ENCODE measurements at places on chromosomes 5 and 9.

GRCh38 chr5:145774442-145774841 lies 60.7 kb downstream of the PRELID2 start:
- no peak for DNase-seq

GRCh38 chr5:92163906-92164305 lies 780.8 kb upstream of the ARRDC3 start:
- DNase-seq = no peak

GRCh38 chr5:72463449-72464052 lies 43.7 kb downstream of the ZNF366 start:
- no peak for DNase-seq

- no peak for DNase-seq
Observed at GRCh38 chr5:36598045-36598444, 8.4 kb upstream of the SLC1A3 start.

DNA sequence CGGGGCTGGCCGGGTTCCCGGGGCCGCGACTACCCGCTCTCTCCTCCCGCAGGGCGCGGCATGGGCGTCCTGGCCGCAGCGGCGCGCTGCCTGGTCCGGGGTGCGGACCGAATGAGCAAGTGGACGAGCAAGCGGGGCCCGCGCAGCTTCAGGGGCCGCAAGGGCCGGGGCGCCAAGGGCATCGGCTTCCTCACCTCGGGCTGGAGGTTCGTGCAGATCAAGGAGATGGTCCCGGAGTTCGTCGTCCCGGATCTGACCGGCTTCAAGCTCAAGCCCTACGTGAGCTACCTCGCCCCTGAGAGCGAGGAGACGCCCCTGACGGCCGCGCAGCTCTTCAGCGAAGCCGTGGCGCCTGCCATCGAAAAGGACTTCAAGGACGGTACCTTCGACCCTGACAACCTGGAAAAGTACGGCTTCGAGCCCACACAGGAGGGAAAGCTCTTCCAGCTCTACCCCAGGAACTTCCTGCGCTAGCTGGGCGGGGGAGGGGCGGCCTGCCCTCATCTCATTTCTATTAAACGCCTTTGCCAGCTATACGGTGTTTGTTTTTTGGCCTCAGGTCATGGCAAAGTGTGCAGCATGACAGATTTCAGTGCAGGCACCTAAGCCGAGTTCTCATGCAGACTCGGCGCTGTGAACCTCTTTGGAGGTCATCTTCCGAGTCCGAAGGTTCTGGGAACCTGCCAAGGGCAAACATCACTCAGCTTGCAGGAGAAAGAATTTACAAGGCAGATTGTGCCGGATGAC lies 516 bp downstream of the MRPL41 start:
- DNase-seq = no peak

DNA sequence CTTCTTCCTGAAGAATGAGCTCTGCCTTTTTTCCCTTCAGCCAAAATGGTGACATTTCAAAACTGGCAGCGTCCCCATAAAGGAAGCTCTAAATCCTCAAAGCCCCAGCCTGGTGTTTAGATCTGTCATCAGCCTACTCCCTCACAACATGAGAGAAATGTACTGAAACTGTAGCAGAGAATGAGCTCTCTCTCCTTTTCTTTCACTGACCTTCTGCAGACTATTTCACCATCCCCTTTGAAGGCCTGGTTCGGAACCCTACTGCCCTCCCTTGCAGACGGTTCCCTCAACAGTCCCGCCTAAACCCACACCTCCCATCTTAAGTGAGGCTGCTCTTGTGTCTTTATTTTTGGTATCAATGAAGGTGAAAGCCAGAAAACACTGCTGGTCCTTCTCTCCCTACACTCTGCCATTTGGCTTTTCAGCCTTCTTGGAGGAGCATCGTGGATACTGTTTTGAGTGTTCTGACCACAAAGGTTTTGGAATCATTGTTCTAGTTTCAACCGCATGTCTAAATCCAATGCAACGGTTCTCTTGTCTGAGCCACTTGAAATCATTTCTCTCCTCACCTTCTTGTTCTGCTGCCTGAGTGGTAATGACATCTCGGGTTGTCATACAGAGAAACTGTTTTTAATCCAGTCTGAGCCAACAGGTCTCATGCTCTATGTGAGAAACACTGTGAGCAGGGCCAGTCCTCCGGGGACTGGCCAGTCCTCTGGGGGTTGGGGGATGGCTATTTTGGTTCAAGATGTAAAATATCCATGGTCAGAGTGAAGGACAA lies 39.0 kb downstream of the ITK start:
- no peak for DNase-seq

GRCh38 chr9:124477648-124478285 lies 27.5 kb downstream of the ADGRD2 start:
- no peak for DNase-seq

DNA sequence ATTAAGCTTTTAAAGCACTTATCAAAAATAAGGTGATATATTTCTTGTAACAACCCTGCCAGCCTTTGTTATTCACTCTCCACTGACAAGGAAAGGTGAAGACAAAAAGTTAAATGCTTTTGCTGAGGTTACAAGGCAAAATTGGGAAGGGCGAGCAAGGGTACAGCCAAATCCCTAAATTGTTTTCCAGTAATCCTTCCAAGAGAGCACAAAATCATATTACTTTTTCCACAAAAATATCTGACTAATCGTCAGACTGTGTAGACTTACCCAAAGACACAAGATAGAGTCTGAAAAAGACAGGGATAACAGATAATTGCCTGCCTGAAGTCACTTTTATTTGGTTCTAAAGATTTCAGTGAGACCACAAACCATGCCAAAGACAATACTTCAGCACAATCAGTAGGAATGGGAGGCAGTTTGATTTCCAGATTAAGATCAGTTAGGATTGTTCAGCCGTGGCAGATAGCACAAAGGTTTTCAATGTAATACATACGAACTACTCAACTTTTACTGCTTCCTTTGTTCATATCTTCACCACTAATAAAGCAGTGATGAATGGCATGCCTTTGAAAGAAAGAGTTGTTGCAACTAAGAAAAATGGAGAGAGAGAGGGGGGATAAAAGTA lies 383.8 kb upstream of the TUSC1 start:
- DNase-seq = no peak

DNA sequence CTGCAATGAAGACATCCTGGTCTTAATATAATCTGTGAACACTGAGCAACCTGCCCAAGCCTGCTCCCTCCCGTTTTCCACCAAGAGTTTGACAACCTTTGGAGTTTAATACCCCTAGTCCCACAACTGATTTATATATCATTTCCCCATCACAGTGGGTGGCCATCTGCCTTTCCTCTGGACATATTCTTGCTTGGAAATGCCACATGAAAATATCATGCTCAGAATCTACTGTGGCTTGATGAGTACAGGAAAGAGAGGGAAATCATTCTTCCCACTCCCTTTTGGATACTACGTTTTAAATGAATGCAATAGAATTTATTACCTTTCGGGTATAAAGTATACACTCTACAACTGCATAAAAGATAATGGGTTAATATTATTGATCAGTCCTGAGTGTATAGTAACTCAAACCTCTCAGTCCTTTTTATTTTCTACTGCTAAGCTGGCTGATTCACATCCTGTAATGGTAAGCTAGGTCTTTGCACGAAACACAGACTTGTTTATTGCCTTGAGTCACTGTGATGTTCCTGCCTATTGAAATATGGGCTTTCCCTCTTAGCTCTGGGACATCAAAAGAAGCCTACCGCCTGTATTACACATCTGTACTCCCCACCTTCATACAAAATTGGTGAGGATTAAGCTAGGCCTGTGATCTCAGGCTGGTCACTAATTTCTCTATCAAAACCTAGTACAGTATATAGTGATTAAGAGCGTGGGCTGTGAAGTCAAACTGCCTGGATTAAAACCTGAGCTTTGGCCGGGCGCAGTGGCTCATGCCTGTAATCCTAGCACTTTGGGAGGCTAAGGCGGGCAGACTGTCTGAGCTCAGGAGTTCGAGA lies 67.6 kb upstream of the NR5A1 start:
- no peak for DNase-seq

DNA sequence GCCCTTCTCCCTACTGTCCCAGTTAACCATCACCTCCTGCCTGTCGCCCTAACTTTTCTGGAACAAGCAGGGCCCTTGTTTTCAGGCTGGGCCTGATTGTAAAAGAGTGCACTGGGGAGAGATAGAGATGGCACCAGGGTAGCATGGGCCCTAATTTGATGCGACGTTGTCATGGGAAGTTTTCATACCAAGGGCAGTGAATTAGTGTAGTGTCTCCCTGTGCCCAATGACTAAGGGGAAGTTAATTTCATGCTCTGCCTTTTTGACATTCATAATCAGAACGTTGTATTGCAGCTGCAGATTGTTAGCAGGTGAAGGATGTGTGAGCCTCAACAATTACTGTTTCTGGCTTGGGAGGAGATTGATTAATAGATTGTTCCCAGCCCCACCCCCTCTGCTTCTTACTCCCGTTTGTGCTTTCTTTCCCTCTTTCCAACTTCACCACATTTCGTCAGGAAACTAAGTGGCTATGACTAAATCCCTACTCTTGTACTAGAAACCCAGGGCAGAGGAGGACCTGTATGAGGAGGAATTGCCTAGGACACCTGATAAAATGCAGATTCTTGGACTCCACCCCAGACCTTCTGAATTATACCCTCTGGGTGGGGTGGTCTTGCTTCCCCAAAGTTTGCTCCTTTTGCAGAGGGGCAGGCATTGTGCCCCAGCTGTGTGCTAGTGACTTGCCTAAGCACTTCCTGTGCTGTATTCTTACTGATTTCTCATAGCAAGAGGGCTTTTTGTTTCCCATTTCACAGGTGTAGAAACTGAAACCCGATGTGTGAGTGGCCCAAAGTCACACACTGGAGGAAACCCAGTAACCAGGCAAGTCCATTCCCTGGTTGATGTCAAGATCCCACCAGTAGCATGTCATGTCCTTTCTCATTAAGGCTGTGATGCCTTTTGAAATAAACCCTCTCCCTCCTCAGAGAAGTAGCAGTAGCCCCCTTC lies 56.3 kb downstream of the DAB2IP start:
- no peak for DNase-seq

GRCh38 chr9:79610791-79611614 lies 39.2 kb downstream of the TLE4 start:
- DNase-seq = no peak

- DNase-seq = no peak
Observed at GRCh38 chr9:69020301-69021145, 6.6 kb upstream of the PRKACG start.

- no peak for DNase-seq
Observed at GRCh38 chr9:89021154-89021803, 30.0 kb downstream of the S1PR3 start.

DNA sequence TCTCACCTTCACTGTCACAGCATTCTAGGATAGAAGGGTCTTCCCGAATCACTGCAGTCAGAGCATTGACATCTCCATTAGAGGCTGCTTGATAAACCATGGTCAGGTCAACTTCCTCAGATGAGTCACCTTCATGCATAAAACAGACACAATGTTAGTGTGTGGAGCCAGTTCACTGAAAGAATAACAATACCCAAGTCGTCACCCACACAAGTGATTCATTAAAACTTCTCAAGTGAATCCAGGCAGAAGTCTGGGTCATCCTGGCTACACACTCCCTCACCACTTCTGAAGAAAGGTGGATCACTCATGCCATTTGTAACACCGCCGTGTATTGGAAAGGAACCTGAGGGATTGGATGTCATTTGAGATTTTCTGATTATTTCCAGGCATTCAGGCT lies 49.6 kb downstream of the ANKRD55 start:
- DNase-seq = no peak

DNA sequence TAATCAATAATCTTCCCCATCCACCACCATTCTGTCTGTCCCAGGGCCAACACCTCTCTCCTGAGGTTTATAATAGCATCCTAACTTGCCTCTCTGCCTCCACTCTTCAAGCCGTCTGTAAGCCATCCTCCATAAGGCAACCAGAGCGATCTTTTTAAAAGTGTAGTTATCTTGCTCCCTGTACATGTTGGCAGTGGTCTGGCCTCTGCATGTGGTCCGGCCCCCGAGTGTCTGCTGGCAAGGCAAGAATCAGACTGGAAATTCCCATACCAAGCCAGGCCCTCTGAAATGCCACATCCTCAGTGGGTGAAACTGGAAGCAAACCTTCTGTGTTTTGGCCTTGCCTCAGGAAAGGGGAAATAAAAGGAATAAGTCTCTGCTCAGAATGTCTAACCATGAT lies 17.0 kb downstream of the TTLL11 start:
- no peak for DNase-seq

DNA sequence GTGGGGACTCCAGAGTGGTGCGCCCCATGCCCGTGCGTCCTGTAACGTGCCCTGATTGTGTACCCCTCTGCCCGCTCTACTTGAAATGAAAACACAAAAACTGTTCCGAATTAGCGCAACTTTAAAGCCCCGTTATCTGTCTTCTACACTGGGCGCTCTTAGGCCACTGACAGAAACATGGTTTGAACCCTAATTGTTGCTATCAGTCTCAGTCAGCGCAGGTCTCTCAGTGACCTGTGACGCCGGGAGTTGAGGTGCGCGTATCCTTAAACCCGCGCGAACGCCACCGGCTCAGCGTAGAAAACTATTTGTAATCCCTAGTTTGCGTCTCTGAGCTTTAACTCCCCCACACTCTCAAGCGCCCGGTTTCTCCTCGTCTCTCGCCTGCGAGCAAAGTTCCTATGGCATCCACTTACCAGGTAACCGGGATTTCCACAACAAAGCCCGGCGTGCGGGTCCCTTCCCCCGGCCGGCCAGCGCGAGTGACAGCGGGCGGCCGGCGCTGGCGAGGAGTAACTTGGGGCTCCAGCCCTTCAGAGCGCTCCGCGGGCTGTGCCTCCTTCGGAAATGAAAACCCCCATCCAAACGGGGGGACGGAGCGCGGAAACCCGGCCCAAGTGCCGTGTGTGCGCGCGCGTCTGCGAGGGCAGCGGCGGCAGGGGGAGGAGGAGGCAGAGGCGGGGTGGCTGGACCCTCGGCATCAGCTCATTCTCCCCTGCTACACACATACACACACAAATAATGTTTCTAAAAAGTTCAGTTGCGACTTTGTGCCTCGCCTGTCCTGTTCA lies 668 bp downstream of the GLIS3 start:
- DNase-seq = no peak

DNA sequence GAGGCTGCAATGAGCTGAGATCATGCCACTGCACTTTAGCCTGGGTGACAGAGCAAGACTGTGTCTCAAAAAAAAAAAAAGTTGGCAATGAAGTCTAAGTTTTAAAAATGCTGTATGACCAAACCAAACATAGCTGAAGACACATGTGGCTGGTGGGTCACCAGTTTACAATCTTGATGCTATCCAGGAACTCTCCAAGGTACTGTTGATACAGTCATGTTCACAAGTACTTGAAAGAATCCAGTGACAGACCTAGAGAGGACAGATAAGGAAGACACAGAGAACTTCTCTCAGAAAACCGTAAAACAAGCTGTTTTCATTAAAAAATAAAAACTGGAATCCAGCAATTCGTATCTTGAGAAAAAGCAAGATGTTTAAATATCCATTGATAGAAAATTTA lies 95.7 kb downstream of the ACTBL2 start:
- DNase-seq = no peak

GRCh38 chr9:2727966-2728613 lies 10.8 kb downstream of the KCNV2 start:
- DNase-seq = no peak

GRCh38 chr5:170563824-170564567 lies 60.2 kb downstream of the KCNIP1 start:
- no peak for DNase-seq

Data from stimulated activated CD8-positive, alpha-beta memory T cell treated with anti-CD3 and anti-CD28 coated beads, Interleukin-7, amount 100 ng/mL, for 48 hours (primary cell).